ENCODE measurements at places on chromosomes 2 and 18.

DNA sequence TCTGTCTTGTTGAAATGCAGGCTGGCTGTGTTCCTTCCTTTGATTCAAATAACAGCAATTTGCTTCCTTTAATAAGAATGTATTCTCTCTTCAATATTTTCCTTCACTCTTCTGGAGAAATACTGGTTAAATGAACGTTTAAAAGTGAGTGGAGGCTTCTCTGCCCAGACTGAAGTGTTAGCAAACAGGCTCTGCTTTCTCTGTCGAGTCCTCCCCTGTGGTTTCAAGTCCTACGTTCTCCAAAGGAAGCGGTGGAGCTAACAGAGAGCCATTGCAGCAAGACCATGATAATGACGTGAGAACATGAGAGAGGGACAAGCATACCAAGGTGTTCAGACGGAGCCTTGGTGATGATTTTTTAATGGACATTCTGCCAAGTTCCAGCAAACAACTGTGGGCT lies 26.2 kb upstream of the PID1 start:
- no peak for DNase-seq

DNA sequence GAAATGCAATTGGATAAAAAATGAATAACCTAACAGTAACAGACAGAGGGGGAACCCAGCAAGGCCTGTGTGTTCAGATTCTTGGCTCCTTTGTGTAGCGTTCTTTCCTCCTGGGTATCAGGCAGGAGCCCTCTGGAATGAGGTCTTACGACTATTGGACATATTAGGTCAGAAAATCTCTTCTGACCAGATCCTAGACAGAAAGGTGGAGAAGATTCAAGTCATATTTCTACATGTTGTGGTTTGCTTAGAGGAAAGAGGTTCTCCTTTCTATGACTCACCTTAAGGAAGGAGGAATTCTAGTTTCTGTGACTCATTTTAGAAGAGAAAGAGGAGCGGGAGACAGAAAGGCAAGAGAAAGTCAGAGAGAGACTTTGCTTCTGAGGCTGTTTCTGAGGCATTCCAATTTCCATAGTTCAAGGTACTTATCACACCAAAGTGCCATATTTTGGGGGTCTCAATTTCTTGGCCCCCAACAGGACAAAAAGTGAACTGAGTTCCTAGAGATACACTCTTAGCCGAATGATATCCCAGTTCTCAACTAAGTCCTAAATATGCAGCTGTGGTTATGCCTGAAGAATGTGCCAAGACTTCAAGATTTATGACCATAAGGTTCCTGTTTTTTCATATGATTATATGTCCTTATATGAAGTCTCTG lies 618.6 kb downstream of the ZEB2 start:
- peak; percentile 92 for DNase-seq

- DNase-seq, result no peak
Observed at GRCh38 chr2:28640260-28640907, 111.2 kb upstream of the PPP1CB start.

- DNase-seq, result no peak
Observed at GRCh38 chr2:159019021-159019420, 50.6 kb downstream of the TANC1 start.

- DNase-seq, result no peak
Observed at GRCh38 chr18:8989855-8990254, 112.6 kb upstream of the NDUFV2 start.

- DNase-seq, result no peak
Observed at GRCh38 chr2:202613479-202613878, 21.3 kb upstream of the FAM117B start.

- DNase-seq, result peak; percentile 15
Observed at GRCh38 chr2:234291765-234292204, 205.1 kb downstream of the ARL4C start.

- DNase-seq, result no peak
Observed at GRCh38 chr2:159961037-159961436, 101.4 kb downstream of the PLA2R1 start.

GRCh38 chr2:147351784-147352183 lies 493.0 kb upstream of the ACVR2A start:
- DNase-seq, result no peak

- DNase-seq, result no peak
Observed at GRCh38 chr2:147495734-147496133, 349.1 kb upstream of the ACVR2A start.

DNA sequence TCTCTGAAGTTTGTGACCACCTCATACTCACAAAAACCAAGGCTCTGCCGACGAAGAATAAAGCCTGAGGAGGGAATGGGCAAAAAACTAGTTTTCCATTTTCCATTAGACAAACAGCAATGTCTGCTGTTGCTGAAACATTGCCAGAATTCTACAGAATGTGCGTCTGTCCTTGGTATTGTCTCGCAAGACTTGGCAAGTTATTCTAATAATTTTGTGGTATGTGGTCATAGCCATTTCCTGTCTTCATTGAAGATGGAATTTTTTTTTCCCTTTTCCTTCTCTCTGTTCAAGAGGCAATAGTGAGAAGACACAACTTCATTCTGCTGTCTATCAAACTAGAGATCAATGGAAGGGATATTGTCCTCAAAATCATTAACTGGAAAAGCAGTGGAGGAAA lies 296.1 kb downstream of the RND3 start:
- DNase-seq, result peak; percentile 70

- no peak for DNase-seq
Observed at GRCh38 chr18:35389095-35389618, 12.0 kb upstream of the ZNF396 start.

DNA sequence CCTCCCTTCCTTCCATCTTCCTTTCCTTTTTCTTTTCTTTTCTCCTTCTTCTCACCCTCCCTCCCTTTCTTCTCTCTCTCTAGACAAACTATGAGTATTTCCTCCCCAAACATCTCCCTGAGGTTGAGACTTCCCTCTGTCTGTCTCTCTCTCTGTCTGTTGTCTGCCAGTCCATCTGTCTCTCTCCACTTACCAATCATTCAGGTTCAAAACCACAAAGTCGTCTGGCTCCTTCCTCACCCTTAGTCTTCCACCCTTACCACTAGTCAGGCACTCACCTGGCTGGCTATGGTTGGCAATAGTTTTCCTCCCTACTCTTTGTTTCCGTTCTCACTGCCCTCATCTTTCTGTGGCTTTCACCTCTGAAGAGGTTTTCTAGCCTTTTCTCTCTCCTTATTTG lies 12.9 kb downstream of the CCL20 start:
- no peak for DNase-seq

GRCh38 chr2:50346629-50347357 lies 685.1 kb downstream of the NRXN1 start:
- DNase-seq, result no peak
